ENCODE measurements at places on chromosomes 16 and 17. TPM values are rescaled to one million over a fixed set of nuclear protein-coding genes. Genes with fewer than 3 reads are reported as not detected.
A peak's percentile ranks its signal among the peaks of the same experiment; 100 is the strongest.

Gene TNFRSF13B
- not detected for total RNA-seq

DNA sequence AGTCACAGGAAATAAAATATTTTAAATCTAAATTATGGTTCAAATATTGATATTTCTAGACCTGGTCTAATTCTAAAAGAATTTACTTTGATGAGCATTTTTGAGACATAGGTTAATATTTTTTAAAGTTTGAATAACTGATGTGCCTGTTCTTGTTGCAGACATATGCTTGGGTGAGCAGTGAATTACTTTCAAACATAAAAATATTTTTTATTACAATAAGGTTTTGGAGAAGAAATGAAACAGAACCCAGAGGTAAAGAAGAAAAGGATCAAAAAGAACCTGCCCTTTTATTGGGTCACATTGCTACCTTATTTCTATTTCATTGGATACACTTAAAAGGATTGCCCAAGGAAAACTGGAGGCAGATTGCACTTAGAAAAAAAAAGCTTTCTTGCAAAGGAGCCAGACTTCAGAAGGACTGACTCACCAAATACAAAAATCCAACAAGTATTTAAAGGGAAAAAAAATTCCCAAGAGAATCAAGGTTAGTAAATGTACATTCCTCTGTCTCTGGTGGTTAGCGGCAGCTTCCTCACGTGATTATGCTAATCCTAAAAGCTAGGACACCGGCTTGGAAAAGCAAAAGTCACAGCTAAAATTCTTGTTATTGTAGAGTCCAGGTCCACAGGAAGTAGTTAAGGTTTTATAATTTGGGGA is 18.5 kb downstream of the ENPP7 start:
- DNase-seq, result no peak
- no peaks in the 10 kb centered on the region for H3K36me3 ChIP-seq
- no peak overlapping the region for H3K4me3 ChIP-seq
- H3K27me3 ChIP-seq, result peaks cover 60% of the 10 kb centered on the region

DNA sequence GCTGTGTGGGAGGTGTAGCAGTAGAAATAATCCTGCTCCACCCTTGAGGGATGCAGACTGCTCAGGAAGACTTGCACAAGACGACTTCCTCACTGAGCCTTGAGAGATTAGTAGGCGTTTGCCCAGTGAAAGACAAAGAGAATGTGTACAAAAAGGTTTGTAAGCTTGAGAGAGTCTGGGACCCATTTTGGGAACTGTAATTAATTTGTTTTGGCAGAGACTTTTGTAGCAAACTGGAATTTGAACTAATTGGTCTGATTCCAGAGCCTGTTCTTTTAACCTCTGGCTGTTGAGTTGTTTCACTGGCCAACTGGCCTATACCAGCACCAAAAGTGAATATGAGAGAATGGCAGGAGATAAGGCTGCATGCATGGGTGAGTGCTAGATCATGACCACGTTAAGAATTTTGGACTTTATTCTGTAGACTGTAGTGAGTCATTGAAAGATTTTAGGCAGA is 75.5 kb downstream of the AATF start:
- H3K36me3 ChIP-seq, result peaks cover 6% of the 10 kb centered on the region
- H3K4me1 ChIP-seq, result peaks cover 39% of the 10 kb centered on the region
- H3K27me3 ChIP-seq, result no peaks in the 10 kb centered on the region
- H3K27ac ChIP-seq, result no peak overlapping the region
- no peak for DNase-seq
- H3K4me3 ChIP-seq, result no peak overlapping the region

- peaks cover 44% of the 10 kb centered on the region for H3K27me3 ChIP-seq
- no peak for DNase-seq
- H3K36me3 ChIP-seq, result no peaks in the 10 kb centered on the region
Measured at GRCh38 chr17:45906237-45906636, 11.9 kb downstream of the MAPT start.

DNA sequence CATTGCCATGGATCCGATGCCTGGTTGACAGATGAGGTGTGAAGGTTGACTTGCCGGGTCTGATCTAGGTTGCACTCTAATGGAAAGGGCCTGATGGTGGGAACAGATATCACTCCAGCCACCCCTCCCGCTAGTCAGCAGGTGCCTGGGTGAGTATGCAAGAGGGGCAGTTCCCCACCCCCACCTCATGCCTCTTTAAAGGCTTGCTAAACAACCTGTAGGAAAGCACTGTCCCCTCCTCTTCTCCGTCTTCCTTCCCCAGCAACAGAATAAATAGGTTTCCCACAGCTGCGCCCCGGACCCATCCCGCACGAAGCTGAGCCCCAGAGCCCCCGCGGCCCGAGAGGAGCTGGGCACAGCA is 746 bp upstream of the TMEM132E start:
- no peak for DNase-seq
- H3K36me3 ChIP-seq, result no peaks in the 10 kb centered on the region
- H3K4me1 ChIP-seq, result peaks cover 22% of the 10 kb centered on the region
- H3K4me3 ChIP-seq, result peak overlapping the region; percentile 92

DNA sequence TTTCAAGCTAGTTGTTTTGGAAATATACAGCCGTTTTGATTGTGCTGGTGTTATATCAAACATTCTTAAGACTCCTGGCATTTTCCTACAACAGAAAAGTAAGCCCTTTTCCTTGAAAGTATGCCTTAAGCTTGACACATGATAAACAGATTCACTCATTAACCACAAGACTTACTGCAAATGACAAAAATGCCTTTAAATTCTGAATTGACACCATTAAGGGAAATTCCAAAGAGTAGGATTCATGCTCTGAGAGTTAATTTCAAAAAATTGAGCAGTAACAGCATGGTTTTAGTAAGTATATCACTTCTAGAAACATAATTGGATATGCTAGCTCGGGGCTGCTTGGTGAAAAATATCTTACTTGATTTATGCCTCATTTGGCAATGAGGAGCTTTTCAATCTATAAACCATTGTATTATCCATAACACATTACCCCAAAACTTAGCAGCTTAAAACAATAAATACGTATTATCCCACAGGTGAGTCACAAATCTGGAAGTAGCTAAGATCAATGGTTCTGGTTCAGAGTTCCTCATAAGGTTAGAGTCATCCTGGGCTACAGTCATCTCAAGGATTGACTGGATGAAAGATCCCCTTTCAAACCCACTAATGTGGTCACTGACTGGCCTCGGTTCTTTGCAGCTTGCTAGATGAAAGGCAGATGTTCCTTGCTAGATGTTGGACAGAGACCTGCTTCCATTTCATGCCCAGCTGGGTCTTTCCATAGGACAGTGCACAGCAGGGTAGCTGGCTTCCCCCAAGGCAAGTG is 8.2 kb upstream of the PHAF1 start:
- H3K27ac ChIP-seq, result no peak overlapping the region
- no peak overlapping the region for H3K4me3 ChIP-seq
- H3K27me3 ChIP-seq, result no peaks in the 10 kb centered on the region
- H3K4me1 ChIP-seq, result no peaks in the 10 kb centered on the region
- DNase-seq, result no peak

DNA sequence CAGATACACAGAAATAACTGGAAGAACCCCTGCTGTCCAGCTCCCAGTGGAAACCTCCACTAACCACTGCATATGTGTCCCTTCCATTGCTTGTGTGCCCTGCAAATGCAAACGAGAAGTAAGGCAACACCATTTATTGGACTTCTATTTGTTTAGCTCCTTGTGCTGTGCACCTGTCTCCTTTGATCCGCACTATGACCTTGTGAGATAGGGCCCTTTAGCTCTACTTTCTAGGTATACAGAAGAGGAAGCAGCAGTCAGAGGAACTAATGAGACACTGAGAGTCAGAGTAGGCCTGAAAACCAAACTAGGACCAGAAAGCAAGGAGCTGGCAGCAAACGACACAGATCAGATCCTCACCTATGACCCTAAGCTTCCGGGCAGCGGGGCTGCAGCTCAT is 22.4 kb downstream of the SOX9 start:
- peaks cover 11% of the 10 kb centered on the region for H3K4me1 ChIP-seq
- no peaks in the 10 kb centered on the region for H3K36me3 ChIP-seq
- H3K4me3 ChIP-seq, result no peak overlapping the region
